Thymus (tissue), 14 donors: ENCODE measurements at places on chromosomes 3 and 15. TPM values are rescaled to one million over a fixed set of nuclear protein-coding genes. Genes with fewer than 3 reads are reported as not detected.

The HCN4 gene
- 0.07 TPM for polyA plus RNA-seq

The ACTRT3 gene
- polyA plus RNA-seq, result 1.5 TPM

GRCh38 chr3:58646503-58646902, 20.1 kb downstream of the FAM3D start:
- no peaks in the 10 kb centered on the region for H3K4me1 ChIP-seq
- H3K36me3 ChIP-seq, result no peaks in the 10 kb centered on the region
- H3K4me3 ChIP-seq, result no peak overlapping the region
- H3K27ac ChIP-seq, result no peak overlapping the region
- DNase-seq, result no peak

GRCh38 chr15:45287390-45287956, 35.4 kb downstream of the SLC28A2 start:
- H3K27me3 ChIP-seq, result no peaks in the 10 kb centered on the region
- H3K4me3 ChIP-seq, result no peak overlapping the region
- no peaks in the 10 kb centered on the region for H3K4me1 ChIP-seq
- DNase-seq, result no peak
- no peak overlapping the region for H3K27ac ChIP-seq

DNA sequence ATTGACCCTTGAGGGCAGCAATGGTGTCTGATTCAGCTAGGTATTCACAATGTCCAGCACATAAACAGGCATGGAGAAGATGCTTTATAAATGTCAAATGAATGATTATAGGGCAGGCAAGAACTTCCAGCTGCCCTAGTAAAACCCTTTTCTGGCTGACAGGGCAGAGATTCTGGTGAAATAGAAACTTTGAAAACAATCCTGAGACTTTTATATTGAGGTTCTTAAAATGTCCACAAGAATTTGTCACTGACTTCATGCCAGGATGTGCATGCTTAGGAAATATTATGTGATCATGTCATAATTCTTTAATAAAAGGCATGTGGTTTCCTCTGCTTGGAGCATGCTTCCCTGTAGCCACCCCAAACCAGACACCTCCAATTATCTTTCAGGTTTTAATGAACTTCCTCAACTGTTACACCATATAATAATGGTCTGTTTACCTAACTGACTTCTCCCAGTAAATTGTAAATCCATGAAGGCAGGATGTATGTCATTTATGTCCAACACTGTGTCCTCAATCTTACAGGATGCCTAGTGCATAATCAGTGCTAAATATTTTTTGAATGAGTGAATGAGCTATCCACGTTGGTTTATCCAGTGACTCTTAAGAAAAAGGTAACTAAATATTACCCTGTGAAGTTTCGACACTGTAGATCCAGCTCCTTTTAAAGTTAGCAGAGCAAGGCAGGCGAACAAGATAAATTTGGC, 43.4 kb upstream of the CLRN1 start:
- H3K4me1 ChIP-seq, result no peaks in the 10 kb centered on the region
- no peak overlapping the region for H3K27ac ChIP-seq
- no peak for DNase-seq
- H3K4me3 ChIP-seq, result no peak overlapping the region
- no peaks in the 10 kb centered on the region for H3K27me3 ChIP-seq

DNA sequence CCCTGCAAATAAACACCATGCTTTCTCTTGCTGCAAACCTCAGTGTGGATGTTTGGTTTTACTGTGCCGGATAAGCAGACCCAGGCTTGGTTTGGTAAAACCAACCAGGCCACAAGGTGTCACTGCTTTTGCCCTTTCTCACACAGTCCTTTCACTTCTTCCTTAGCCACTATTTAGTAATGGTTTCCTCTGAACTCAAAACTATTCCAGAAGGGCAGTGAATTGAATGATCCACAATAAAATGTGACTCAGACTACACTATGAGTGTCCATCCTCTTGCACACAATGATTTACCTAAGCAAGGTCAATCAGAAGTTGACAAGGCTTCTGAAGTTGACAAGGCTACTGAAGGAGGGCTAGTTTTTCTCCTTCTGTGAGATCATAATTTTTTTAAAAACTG, 552.4 kb upstream of the CCDC54 start:
- no peaks in the 10 kb centered on the region for H3K36me3 ChIP-seq
- H3K4me1 ChIP-seq, result peaks cover 15% of the 10 kb centered on the region
- no peak overlapping the region for H3K4me3 ChIP-seq

DNA sequence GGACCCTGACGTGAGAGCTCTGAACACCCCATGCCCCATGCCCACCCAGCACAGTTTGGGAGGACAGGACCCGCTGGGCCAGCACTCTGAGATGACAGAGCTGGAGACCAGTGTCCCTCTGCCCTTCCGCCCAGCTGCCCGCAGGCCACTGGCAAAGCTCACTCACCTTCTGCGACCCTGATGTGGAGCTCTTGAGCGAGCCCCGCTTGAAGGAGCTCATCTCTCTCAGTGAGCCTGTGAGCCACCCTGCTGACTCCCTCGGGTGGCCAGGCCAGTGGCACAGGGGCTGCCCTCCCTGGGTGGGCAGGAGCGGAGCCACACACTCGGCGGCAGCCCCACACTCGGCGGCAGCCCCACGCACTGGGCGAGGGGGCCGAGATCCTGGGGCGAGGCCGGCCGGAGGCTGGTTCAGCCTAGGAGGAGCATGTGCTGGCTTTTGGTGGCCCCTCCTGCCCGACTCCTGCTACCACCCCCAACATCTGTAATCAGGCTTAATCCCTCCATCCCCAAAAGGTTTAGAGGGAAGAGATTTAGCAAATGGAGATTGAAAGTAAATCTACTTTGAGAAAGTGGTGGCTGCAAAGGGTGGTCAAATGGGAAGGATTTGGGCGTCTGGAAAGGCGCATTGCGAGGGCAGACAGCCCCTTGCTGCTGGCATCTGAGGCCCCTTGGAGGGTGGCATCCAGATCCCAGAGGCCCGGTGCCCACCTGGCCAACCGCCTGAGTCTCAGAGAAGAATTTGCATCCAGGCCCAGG, 59.4 kb upstream of the TRPM1 start:
- no peak overlapping the region for H3K27ac ChIP-seq
- H3K4me3 ChIP-seq, result no peak overlapping the region
- no peaks in the 10 kb centered on the region for H3K36me3 ChIP-seq
- H3K4me1 ChIP-seq, result peaks cover 8% of the 10 kb centered on the region

DNA sequence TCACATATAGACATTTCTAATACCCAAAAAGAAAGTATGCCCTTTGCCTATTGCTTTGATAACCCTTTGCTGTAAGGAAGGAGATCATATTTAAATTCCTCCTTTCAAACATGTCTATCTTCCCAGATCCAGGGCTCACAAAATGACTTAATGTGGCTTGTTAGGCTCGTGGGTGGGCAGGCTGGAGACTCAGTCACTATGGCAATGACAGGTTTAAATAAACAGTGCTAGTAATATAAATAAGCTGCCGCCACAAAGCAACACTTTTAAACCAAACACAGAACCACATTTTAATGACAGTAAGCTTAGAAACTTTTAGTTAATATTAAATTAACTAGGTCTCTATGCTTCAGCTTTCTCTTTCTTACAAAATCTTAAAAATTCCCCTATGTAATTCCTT, 616.0 kb upstream of the NAALADL2 start:
- no peak overlapping the region for H3K4me3 ChIP-seq
- no peaks in the 10 kb centered on the region for H3K27me3 ChIP-seq
- no peaks in the 10 kb centered on the region for H3K36me3 ChIP-seq
- H3K4me1 ChIP-seq, result no peaks in the 10 kb centered on the region

- DNase-seq, result no peak
- no peaks in the 10 kb centered on the region for H3K4me1 ChIP-seq
- peaks cover 32% of the 10 kb centered on the region for H3K27me3 ChIP-seq
- no peaks in the 10 kb centered on the region for H3K36me3 ChIP-seq
- H3K27ac ChIP-seq, result no peak overlapping the region
- peak overlapping the region; percentile 26 for H3K4me3 ChIP-seq
Observed at GRCh38 chr3:122183893-122184590, 574 bp downstream of the CASR start.

- H3K4me1 ChIP-seq, result no peaks in the 10 kb centered on the region
- H3K4me3 ChIP-seq, result no peak overlapping the region
- DNase-seq, result peak; percentile 28
- H3K27me3 ChIP-seq, result no peaks in the 10 kb centered on the region
Observed at GRCh38 chr15:71784719-71785118, 25.6 kb upstream of the NR2E3 start.

- peaks cover 53% of the 10 kb centered on the region for H3K36me3 ChIP-seq
- no peak overlapping the region for H3K4me3 ChIP-seq
- peaks cover 21% of the 10 kb centered on the region for H3K4me1 ChIP-seq
- no peak overlapping the region for H3K27ac ChIP-seq
Observed at GRCh38 chr3:49012441-49013017, 5.3 kb downstream of the WDR6 start.

DNA sequence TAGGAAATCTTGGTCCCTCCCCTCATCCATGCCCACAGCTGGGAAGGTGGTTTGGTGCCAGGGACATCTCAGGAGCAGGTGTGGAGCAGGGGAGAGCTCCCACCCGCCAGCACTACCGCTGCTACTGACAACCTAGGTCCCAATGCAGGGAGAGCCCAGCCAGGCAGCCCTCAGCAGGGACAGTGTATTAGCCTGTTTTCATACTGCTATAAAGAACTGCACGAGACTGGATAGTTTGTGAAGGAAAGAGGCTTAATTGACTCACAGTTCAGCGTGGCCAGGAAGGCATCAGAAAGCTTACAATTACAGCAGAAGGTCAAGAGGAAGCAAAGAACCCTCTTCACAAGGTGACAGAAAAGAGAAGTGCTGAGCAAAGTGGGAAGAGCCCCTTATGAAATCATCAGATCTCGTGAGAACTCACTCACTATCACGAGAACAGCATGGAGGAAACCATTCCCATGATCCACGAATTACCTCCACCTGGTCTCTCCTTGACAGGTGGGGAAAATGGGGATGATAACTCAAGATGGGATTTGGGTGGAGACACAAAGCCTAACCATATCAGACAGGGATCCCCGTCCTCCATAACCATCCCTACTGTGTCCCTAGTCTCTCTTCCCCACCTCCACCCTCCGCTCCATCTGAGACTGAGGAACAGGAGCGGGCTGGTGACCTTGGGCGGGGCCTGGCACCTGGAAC, 218.6 kb downstream of the TBC1D2B start:
- no peak overlapping the region for H3K27ac ChIP-seq
- no peak overlapping the region for H3K4me3 ChIP-seq
- no peaks in the 10 kb centered on the region for H3K27me3 ChIP-seq
- H3K36me3 ChIP-seq, result no peaks in the 10 kb centered on the region
- no peak for DNase-seq

- no peaks in the 10 kb centered on the region for H3K36me3 ChIP-seq
- H3K4me3 ChIP-seq, result no peak overlapping the region
- H3K27ac ChIP-seq, result no peak overlapping the region
- no peaks in the 10 kb centered on the region for H3K4me1 ChIP-seq
- H3K27me3 ChIP-seq, result no peaks in the 10 kb centered on the region
- no peak for DNase-seq
Observed at GRCh38 chr3:59653405-59654122, 603.7 kb upstream of the CFAP20DC start.

DNA sequence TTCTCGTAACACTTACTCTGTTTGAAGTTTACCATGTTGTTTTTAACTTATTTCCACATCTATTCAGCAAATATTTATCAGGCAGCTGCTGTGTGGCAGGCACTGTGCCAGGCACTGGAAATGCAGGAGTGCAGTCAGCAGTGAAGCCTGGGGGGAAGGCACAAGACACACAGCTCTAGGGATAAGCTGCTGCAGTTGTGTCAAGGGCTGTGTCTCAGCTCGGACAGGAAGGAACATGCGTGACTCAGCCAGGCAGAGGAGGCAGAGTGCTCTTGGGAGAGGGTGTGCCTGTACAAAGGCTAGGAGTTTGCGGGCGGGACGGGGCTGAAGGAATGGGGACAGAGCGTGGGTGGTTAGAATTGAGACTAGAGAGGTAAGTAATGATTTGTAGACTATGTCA, 24.7 kb downstream of the LYSMD4 start:
- H3K4me3 ChIP-seq, result no peak overlapping the region
- DNase-seq, result no peak
- H3K27ac ChIP-seq, result no peak overlapping the region
- H3K36me3 ChIP-seq, result peaks cover 31% of the 10 kb centered on the region
- peaks cover 15% of the 10 kb centered on the region for H3K4me1 ChIP-seq

The BFSP2 gene
- polyA plus RNA-seq, result 3.8 TPM

DNA sequence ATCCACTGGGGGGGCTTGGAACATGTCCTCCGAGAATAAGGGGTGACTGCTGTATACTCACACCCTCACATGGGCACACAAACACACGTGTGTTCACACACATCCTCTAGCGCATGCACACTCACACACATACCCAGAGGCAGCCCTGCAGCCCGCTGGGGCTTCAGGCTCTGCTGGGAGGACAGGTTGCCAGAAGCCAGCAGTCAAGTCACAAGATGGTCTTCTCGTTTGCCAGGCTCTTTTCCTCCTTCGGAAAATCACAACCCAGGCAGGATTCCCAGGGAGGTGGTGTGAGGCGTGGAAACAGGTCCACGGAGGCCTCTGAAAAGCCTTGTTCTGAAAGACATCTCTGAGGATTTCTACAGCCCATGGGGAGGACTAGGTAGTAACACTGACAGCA, 26.8 kb downstream of the MEGF11 start:
- H3K27me3 ChIP-seq, result peaks cover 2% of the 10 kb centered on the region
- no peak for DNase-seq
- H3K4me3 ChIP-seq, result no peak overlapping the region
- H3K4me1 ChIP-seq, result no peaks in the 10 kb centered on the region

GRCh38 chr3:55491296-55491816, 4.2 kb upstream of the WNT5A start:
- H3K4me3 ChIP-seq, result no peak overlapping the region
- H3K36me3 ChIP-seq, result no peaks in the 10 kb centered on the region
- H3K4me1 ChIP-seq, result peaks cover 4% of the 10 kb centered on the region
- DNase-seq, result no peak

- H3K36me3 ChIP-seq, result no peaks in the 10 kb centered on the region
- H3K27me3 ChIP-seq, result no peaks in the 10 kb centered on the region
- no peaks in the 10 kb centered on the region for H3K4me1 ChIP-seq
- no peak for DNase-seq
- H3K4me3 ChIP-seq, result no peak overlapping the region
- no peak overlapping the region for H3K27ac ChIP-seq
Observed at GRCh38 chr3:161794551-161794950, 297.9 kb downstream of the OTOL1 start.

GRCh38 chr3:161852744-161853143, 356.1 kb downstream of the OTOL1 start:
- no peak for DNase-seq
- no peaks in the 10 kb centered on the region for H3K4me1 ChIP-seq
- no peak overlapping the region for H3K27ac ChIP-seq
- H3K4me3 ChIP-seq, result no peak overlapping the region

The ADCY5 gene
- 1.7 TPM for polyA plus RNA-seq

DNA sequence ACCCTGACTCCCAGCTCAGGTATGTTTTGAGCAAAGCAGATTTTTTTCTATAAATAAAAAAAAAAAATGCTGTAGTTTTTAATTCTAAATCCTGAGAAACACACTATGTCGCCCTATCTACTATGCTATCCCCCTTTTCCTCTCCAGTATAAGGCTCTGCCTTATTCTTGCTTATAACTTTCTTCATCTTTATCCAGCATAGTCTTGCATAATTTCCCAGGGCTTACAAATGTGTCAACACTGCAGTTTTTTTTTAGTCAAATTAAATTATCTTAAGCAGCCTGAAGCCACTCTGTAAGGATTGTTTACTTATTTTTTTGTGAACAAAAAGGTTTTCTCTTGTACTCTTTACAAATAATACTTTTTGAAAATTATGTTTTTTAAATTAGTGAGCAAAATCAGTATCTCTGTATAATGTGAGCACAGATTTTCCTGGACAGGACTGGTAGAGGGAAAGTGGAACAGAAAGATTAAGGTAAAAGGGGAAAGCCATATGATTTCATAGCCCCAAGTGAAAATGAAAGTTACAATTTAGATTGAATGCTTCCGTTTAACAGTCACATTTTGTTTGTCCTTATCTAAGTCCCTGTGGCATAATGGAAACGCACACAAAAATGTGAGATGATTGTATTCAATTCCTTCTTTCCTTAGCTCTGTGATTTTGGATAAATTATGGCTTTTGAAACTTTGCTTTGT, 5.6 kb upstream of the PYDC2 start:
- H3K4me3 ChIP-seq, result no peak overlapping the region
- no peak for DNase-seq
- H3K4me1 ChIP-seq, result no peaks in the 10 kb centered on the region
- H3K27me3 ChIP-seq, result no peaks in the 10 kb centered on the region
